ENCODE measurements at places on chromosomes 5 and 9.

GRCh38 chr5:13771011-13771571, 173.4 kb downstream of the DNAH5 start:
- no peak for DNase-seq

DNA sequence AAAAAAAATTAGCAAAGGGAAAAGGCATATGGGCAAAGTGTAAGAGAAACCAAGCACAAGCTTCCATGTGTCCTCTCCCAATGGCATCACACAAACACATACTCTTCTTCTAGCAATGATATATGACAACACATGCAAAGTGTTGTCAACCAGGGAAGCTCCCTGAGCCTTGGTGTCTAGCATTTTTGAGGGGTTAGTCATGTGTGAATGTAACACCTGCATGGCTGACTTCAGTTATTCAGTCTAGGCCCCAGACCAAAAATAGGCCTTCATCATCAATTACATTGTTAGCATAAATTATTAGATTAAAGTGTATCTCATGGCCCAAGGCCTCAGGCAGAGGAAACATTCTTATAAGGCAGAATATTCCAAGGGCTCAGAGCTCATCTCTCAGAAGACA, 450.0 kb downstream of the TLE1 start:
- DNase-seq: no peak

- no peak for DNase-seq
Measured at GRCh38 chr5:137741718-137742117, 5.8 kb upstream of the KLHL3 start.

GRCh38 chr5:19605846-19606407, 382.1 kb downstream of the CDH18 start:
- DNase-seq: no peak

DNA sequence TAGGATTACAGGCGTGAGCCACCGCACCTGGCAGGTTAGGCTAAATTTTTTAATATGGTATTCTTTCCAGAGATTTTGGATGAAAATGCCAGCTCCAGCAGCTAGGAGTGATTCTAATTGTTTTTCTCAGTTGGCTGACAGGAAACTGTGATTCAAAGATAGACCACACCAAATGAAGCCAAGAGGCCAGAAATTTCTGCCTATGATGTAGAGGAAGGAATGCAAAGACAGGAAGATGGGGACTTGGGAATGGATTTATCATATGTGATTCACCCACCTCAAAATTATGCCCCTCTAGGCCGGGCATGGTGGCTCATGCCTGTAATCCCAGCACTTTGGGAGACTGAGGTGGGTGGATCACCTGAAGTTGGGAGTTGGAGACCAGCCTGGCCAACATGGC, 53.3 kb downstream of the UGCG start:
- DNase-seq: no peak

DNA sequence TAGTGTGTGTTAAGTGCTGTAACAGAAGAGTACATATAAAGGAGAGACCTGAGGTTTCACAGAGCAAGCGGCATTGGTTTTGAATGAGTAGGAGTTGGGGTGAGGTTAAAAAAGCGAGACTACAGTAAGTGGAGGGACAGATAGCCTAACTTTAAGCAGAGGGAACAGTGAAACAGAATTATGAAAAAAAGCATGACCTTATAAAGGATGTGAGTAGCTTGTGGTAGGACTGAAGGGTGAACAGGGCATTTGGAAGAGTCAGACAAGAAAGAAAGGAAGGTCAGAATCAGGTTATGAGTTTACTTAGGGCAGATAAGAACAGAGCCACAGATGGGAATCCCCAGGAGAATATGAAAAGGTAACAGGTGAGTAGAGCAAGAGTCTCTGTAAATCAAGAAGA, 22.5 kb downstream of the MSANTD3 start:
- DNase-seq: no peak

- DNase-seq: no peak
Measured at GRCh38 chr5:144406442-144406841, 235.8 kb downstream of the KCTD16 start.
